Smooth muscle cell of the brain vasculature (primary cell): ENCODE measurements at places on chromosomes 1 and 21.

DNA sequence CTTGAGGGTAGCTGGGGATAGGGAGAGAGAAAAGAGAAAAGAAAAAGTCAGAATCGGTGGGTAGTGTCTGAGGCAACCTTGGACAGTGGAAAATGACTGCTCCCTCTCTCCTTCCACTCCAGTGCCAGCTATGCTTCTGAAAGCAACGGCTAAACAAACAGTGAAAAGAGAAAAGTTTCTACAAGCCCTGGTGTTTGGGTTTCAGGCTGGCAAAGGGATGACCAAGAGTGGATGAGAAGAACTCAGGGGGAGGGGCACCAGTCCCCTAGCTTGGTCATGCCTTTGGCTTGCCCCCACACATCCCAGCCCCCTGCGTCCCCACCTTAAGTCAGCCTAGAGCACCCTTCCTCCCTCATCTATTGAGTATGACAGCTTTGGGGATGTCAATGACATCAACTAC is 8.6 kb downstream of the IL22RA1 start:
- no peak for DNase-seq

DNA sequence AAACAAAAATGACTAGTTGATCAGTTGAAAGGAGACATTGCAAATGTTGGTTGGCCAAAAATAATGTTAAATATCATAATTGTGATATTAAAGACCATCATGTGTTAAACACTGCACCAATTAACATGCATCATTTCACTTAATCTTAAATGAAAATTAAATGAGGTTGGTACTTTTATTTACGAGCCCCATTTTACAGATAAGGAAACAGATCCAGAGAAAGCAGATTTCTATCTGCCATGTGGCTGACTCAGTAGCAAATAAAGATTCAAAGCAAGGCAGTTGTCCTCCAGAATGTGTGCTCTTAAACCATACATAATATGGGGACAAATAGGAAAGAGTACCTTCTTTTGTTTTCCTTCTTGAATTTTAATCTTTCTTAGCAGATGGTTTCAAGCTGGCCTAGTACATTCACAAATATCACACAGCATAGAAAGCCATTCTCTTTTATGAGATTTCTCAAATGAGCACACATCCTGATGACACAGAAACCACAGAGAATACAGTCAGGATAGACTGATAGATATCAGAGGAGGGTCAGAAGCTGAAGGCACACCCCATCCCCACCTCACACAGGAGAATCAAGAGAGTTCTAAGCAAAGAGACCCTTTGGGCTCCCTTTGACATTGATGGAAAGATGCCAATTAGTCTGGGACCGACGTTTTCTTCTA is 647.9 kb upstream of the CAMK1G start:
- no peak for DNase-seq

GRCh38 chr1:101013776-101014175 is 11.8 kb downstream of the DPH5 start:
- no peak for DNase-seq

DNA sequence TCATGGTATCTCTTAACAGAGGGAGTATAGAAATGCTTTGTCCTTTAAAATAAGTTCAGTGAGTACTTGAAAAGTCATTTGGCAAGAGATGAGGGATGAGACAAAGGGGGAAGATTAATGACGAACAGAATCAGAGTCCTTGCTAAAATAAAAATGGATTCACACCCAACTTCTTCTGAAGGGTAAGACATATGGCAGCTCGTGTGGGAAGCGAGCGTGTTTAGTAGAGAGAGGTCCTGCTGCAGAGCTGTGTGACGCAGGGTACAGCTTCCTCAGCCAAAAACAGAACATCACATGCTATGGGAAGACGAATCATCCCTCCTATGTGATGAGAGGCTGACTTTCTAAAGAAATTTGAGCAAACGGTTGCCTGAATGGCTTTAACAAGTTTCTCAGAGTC is 158.5 kb upstream of the LMO4 start:
- DNase-seq: no peak

DNA sequence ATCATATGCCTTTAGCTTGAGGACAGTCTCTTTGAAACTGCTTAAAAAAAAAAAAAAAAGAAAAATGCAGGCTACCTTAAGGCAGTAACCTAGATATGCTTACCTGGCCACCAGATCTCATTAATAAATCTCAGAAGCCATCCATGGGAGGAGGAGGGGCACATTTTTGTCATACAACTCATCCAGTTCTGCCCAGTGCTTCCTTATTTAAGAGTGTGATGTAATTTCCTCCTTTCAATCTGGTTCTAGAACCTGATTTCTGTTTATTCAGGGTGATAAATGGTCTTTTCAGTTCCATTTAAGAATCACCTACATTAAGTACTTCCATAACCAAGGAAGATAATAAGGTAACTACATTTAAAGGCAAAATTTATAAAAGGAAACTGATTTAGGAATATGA is 6.1 kb downstream of the ERRFI1 start:
- no peak for DNase-seq

DNA sequence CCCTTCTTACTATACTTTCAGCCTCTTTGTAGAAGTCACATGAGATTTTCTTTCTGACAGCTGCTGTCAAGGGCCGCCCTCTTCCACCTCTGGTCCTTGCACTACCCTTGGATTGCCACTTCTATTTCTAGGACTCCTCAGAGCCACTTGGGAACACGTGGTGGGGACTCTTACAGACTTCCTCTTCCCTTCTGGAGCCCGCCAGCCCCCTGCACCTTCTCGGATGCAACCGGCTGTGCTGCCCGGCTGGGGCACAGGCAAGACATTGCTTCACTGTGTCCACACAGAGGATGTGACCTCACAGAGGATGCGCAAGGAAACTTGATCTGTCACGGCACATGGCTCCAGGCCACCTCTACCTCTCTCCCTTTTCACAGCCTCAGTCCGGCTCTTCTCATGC is 2.4 kb upstream of the IKBKE start:
- no peak for DNase-seq

DNA sequence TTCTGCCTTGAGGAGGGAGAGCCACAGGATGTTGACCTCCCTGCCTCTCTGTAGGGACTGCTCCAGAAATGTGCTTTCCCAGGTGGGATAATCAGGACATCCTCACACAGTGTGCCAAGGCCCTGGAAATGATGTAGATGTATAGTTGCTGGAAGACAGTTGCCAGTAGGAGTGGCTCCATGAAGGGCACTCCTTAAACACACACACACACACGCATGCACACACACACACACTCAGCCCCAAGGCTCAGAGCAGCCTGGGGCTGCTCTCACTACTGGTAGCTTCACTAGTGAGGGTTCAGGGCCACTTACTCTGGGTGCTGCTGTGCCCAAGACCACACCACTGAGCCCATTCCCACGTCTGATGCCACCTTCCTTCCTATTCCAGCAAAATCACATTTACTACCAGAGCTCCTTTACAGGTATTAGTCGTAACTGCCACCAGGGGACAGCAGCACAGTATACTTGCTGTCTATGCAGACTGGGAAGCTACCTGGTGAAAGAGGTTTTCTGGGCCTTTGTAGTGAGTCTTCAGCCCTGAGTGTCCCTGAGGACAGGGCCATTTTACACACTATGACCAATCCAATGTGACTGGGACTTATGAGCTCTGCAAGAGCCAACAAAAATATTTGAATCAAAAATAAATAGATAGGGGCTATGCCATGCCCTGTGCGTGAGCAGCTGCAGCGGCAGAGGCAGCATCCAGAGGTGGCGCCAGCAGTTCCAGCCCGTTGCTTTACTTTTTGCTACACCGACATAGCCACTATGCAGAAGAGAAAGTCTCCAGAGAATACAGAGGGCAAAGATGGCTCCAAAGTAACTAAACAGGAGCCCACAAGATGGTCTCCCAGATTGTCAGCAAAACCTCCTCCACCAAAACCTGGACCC is 15.0 kb downstream of the CRNN start:
- peak; percentile 1 for DNase-seq

- no peak for DNase-seq
Measured at GRCh38 chr1:45608175-45609156, 15.4 kb downstream of the CCDC17 start.

GRCh38 chr1:204349602-204350001 is 10.1 kb downstream of the PLEKHA6 start:
- no peak for DNase-seq

- no peak for DNase-seq
Measured at GRCh38 chr1:83515578-83516154, 483.3 kb downstream of the TTLL7 start.

- DNase-seq: no peak
Measured at GRCh38 chr1:177809819-177810218, 160.0 kb downstream of the SEC16B start.

GRCh38 chr1:61043010-61043820 is 39.1 kb upstream of the NFIA start:
- DNase-seq: peak; percentile 57

- no peak for DNase-seq
Measured at GRCh38 chr1:229452956-229453801, 19.3 kb upstream of the ACTA1 start.

DNA sequence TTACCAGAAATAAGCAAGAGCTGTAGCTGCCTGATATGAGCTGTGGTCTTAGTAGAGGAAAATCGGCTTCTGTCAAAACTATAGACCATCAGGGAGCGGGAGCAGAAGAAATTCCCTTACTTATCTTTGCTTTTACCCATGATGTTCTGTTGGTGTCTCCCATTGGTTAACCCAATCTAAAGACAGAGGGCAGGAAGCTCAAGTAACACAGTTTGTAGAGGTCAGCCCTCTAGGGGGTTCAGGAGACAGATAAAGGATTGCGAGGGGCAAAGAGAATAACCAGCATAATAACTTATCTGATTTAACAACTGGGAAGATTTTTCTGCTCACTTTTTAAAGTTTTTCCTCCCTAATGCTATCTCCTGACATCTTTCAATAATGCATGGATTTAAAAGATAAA is 142.4 kb downstream of the NTMT2 start:
- DNase-seq: no peak

GRCh38 chr1:167909691-167910180 is 4.2 kb downstream of the ADCY10 start:
- no peak for DNase-seq

GRCh38 chr1:208724079-208724478 is 479.9 kb upstream of the PLXNA2 start:
- no peak for DNase-seq

GRCh38 chr1:163094182-163094581 is 25.0 kb downstream of the RGS4 start:
- DNase-seq: no peak

DNA sequence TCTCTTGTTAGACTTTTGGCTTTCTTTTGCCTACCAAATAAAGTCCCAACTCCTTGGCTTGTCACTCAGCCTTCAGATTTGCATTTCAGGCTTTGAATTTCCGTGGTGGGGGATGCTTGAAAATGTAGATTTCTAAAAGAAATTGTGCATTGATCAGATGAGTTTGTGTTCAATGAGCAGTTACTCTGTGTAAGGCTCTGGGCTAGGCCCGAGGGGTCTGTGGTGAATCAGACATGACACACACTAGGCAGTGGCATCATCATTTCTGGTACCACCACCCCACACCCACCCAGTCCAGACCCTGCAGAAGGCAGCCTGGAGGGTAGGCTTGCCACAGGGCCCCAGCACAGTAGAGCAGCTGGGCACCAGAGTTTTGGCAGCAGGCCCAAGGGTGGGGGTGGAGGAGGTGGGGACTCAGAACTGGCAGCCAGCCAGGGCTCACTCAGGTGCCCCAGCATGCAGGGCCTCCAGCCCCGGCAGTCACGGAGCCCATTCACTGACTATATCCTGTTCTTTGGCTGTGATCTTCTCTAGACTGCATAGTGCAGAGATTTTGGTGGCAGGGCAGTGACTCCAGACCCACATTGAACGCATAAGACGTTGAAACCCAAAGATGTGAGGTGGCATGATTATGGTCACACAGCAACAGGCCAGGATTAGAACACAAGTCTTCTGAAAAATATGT is 97.2 kb upstream of the ARTN start:
- no peak for DNase-seq

DNA sequence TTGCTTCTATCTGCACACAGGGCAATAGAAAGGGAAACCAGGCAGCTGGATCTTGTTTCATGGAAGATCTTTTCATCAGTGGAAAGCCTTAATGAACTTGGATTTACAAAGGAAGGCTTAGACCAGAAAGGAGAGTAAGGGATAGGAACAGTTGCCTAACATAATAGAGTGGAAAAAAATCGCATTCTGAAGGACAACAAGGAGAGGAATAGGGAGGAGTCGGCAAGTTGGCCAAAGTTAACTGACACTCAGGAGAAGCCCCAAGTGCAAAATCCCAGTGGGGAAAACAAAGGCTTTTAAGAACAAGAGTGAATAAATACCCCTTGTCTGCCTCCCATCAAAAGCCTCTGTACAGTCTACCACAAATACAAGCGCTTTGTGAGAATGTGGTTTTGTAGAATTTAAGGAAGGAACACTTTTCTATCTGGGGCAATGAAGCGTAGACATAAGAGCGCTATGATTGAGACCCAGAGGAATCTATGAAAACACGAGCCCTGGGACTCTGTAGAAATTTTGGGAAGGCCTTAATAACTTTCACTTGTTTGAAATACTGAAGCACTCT is 74.1 kb downstream of the ZNF648 start:
- DNase-seq: no peak

- no peak for DNase-seq
Measured at GRCh38 chr1:183654706-183655105, 1.6 kb upstream of the APOBEC4 start.

DNA sequence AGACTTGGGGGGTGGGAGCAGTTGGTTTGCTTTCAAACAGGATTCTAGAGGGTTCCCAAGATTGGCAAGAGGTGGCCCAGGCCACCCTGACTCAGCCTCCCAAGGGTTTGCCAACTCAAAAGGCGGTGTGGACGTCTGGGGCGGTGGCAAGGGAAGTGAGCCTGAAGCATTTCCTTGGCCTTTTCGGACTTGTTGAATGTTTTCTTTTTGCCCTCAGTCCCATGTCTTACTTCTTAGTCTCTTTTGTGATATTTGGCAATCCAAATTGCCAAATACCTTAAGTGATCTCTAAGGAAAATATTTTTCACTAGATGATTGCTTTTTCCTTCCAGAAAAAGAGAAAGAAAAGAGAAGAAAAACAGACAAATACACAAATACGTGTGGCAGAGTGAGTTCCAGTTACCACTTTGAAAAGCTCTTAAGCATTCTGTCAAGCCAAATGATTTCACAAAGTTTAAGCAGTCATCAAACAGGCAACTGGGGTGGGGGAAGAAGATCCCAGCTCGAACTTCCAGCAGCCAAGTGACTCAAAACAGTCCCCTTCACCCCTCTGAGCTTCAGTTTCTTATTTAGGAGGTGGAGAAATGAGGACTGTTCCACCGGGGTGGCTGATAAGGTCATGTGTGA is 374.6 kb upstream of the USP24 start:
- DNase-seq: no peak
